ENCODE measurements at places on chromosomes 12 and 14.
A peak's percentile ranks its signal among the peaks of the same experiment; 100 is the strongest.

DNA sequence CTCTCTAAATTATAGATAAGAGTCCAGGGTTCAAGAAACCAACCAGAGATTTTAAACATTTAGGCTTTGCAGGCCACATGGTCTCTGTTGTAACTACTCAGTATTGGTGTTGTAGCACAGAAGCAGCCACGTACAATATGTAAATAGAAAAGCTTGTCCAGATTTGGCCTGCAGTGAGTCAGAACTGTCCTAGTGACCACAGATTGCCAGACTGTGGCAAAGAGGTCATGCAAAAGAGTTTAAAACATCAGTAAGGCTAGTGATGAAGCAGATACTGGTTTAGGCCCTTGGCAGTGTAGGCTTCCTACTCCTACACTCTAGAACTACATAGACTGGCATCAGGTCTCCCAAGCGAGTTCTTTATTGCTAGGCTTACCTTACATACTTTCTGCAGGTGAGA is 117.6 kb upstream of the GARIN6 start:
- no peaks in the 10 kb centered on the region for H3K4me1 ChIP-seq
- DNase-seq: no peak
- H3K36me3 ChIP-seq: no peaks in the 10 kb centered on the region
- no peak overlapping the region for H3K27ac ChIP-seq

DNA sequence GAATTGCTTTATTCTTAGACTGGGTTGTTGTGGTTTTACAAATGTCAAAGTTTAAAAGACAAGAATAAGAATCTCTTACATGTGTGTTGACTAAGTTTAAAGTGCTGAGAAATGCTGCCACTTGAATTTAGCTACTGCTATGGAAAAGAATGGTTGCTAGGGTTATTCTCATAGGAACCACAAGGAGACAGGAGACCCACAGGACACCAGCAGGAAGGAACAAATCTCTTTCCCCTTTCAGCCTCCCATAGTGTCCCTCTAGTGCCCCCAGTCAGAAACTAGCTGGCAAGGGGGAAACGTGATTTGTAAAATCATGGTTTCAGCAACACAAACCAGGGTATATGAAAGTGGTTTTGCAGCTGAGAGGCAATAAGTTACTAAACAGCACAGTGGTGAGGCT is 102.7 kb downstream of the ST8SIA1 start:
- no peak for DNase-seq
- no peaks in the 10 kb centered on the region for H3K36me3 ChIP-seq
- no peaks in the 10 kb centered on the region for H3K4me1 ChIP-seq
- H3K27ac ChIP-seq: no peak overlapping the region

- H3K27ac ChIP-seq: no peak overlapping the region
- H3K4me1 ChIP-seq: peaks cover 15% of the 10 kb centered on the region
- no peaks in the 10 kb centered on the region for H3K27me3 ChIP-seq
- no peak for DNase-seq
- no peaks in the 10 kb centered on the region for H3K36me3 ChIP-seq
Measured at GRCh38 chr12:123444092-123445026, 7.9 kb upstream of the RILPL2 start.

DNA sequence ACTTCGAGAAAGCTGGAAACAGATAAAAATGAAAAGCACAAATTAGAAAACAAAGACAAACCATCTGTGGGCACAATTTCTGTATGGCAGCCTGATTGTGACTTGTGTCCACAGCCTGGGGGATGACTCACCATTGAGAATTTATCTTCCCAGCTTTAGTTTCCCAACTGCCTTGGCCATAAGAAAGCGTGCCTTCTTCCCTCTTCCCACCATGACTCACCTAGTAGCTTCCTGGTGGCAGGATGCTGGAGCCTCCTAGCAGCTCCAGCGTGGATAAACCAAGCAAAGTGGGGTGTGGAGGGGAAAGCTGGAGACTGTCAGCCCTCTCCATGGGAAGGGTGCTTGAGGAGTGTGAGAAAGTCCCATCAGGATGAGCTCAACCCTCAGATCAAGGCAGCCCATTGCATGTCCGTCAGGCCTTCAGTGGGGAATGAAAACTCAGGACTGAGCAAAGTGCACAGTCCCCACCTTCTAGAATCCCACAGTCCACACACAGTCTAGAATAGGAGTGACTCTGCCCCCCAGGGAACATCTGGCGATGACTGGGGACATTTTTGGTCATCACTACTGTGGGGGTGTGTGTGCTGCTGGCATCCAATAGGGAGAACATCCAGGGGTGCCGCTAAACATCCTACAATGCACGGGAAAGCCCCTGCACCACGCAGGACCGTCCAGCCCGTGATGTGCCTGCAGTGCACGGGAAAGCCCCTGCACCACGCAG is 22.4 kb upstream of the SERPINA6 start:
- no peak for DNase-seq
- H3K4me1 ChIP-seq: peaks cover 18% of the 10 kb centered on the region
- H3K27me3 ChIP-seq: peaks cover 51% of the 10 kb centered on the region
- H3K27ac ChIP-seq: peak overlapping the region; percentile 38
- no peaks in the 10 kb centered on the region for H3K36me3 ChIP-seq

DNA sequence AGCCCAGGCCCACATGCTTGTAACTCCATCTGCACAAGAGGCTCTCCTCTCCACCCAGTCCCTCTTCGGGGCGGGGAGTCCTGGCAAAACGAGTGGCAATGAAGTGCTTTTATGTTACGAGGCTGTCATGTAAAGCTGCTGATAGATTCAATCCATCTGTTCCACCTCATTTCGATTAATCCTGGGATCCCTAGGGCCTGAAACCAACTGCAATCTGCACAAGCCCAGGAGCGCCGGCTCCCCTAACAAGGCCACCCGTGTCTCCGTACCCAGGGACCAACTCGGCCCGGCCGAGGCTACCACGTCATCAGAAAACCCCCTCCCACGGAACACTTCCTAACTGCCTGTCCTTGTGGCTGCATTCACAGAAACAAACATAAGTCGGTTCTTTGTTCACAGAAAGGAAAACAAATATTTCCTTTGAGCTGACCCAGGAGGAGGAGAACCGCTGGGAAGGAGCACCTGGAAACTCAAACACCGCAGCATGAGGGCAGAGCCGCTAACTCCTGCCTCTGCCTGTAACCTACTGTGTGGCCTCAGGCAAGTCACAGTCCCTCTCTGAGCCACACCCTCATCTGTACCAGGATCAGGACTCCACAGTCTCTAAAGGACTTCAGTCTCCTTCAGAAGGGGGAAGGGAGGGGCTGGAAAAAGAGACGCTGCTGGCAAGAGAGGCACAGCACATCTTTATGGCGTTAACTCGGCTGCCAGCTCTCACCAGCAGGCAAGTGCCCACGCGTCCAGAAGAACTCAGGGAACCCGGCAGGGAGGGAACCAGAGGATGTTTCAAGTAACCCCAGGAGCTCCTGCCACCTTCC is 47.8 kb downstream of the CCDC88C start:
- H3K27me3 ChIP-seq: no peaks in the 10 kb centered on the region
- H3K4me3 ChIP-seq: peak overlapping the region; percentile 66
- H3K36me3 ChIP-seq: peaks cover 9% of the 10 kb centered on the region
- H3K27ac ChIP-seq: peak overlapping the region; percentile 94
- peak; percentile 65 for DNase-seq
- peaks cover 92% of the 10 kb centered on the region for H3K4me1 ChIP-seq

GRCh38 chr14:68094752-68095151 is 275.2 kb downstream of the RAD51B start:
- no peaks in the 10 kb centered on the region for H3K4me1 ChIP-seq
- no peak overlapping the region for H3K4me3 ChIP-seq
- no peaks in the 10 kb centered on the region for H3K27me3 ChIP-seq
- H3K36me3 ChIP-seq: peaks cover 31% of the 10 kb centered on the region

GRCh38 chr14:102849526-102850379 is 72.5 kb downstream of the TRAF3 start:
- H3K27ac ChIP-seq: peak overlapping the region; percentile 7
- no peaks in the 10 kb centered on the region for H3K27me3 ChIP-seq
- H3K36me3 ChIP-seq: peaks cover 29% of the 10 kb centered on the region
- H3K4me1 ChIP-seq: peaks cover 16% of the 10 kb centered on the region
- no peak overlapping the region for H3K4me3 ChIP-seq
- DNase-seq: no peak

- no peaks in the 10 kb centered on the region for H3K27me3 ChIP-seq
- peak; percentile 94 for DNase-seq
Measured at GRCh38 chr12:6426882-6427671, 17.7 kb upstream of the CD27 start.

GRCh38 chr12:117468016-117468415 is 106.6 kb upstream of the NOS1 start:
- no peaks in the 10 kb centered on the region for H3K27me3 ChIP-seq
- H3K4me1 ChIP-seq: no peaks in the 10 kb centered on the region
- H3K36me3 ChIP-seq: no peaks in the 10 kb centered on the region
- no peak overlapping the region for H3K4me3 ChIP-seq
- DNase-seq: no peak
